ENCODE measurements at places on chromosomes 16 and 17.

- no peak for DNase-seq
Measured at GRCh38 chr17:27338536-27338985, 44.6 kb downstream of the WSB1 start.

DNA sequence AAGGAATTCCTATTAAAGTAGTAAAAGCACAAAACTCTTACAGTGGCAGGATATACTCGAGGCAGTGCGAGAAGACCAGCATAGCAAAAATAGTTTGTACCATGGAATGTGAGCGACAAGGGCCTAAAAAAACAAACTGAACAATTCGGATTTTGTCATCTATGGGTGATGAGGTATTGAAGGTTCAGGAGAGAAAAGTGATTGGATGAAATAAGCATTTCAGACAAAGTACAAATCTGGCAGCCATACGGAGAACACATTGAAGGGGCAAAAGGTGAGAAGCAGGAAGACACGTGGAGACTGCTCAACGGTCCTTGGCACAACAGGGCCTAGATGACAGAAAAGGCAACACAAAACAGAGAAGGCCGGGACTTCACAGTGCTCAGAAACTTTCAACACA, 22.5 kb downstream of the MYH10 start:
- no peak for DNase-seq

GRCh38 chr16:711548-712320, 3.2 kb upstream of the METRN start:
- DNase-seq, result peak; percentile 49

GRCh38 chr16:49921791-49922456, 66.0 kb upstream of the ZNF423 start:
- DNase-seq, result peak; percentile 35

DNA sequence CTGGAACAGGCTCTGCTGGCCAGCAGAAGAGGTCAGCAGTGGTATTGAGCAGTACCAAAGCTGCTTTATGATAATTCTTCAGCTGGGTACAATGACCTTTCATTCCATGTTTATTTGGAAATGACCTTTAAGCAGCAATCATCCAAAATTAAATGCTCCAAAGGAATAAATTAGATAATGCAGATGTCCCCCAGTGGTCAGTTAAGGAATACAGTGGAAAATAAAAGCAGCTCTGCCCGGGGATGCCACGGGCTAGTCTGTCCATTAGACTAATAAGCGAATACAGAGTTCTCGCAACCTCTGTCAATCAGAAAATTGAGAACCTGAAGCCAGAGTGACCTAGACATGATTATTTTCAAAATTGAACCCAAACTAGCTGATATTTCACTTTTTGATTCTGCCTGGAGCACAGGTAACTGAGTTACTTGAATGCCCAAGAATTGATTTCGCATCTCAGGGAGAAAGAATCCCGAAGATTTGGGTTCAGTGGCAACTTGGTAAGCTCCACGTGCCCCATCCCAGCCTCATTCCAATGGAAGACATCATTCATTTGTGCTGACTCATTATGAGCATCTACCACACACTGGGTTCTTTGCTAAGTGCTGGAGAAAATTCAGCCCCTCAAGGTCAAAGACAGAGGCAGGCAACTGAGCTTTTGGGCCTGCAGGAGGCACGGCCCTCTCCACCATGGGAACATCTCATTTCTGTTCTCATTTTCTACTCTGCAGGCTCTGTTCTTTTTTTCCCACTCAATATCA, 34.4 kb upstream of the SLC39A11 start:
- DNase-seq, result no peak

Measured in NCI-H2227 treated with DMSO at 0.1 percent for 48 hours (cell line).